ENCODE measurements at places on chromosomes 12 and 14.

DNA sequence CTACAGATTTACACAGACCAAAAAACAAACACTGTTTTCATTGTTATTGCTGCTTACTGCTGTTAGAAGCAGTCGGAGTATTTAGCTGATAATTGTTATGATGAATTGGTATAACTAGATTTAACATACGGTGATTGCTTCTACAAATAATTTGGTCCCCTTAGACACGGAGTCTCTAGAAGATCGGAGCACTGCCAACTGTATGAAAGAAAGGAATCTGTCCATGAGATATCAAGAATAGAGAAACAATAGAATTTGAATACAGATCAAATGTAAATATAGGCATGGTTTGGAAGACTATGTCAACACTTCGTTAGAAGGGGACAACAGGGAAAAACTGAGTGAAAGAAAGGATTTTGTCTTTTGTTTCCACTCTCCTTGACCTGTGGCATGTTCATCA is 110.9 kb downstream of the PPP2R5E start:
- DNase-seq: no peak

GRCh38 chr12:99444859-99445316 is 202.7 kb upstream of the GARIN6 start:
- DNase-seq: no peak

- no peak for DNase-seq
These were observed 39.8 kb upstream of the DIO3 start for GRCh38 chr14:101521473-101521915.

DNA sequence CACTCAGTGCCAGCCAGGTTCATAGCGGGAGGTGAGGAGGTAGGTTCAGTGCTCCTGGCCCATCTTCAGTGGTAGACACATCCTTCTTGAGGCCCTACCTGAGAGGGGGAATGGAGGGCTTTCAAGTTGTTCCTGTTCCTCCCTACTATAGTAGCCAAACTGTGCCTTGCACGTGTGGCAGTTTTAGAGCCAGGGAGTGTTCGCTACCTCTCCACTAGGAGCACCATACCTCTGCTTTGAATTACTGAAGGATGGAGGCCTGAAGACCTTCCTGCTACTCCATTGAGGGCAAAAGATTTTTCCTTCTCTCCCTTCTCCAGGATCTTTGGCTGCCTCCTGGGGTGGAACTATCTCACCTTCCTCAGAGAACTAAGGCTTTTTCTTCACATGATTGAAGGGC is 5.9 kb upstream of the ALG10 start:
- no peak for DNase-seq

- DNase-seq: peak; percentile 79
These were observed at the start of gene KCNMB4 for GRCh38 chr12:70365648-70366518. KCNMB4 (plus strand) TSS chr12:70366290; CDS start chr12:70366735, 445 bp downstream.

DNA sequence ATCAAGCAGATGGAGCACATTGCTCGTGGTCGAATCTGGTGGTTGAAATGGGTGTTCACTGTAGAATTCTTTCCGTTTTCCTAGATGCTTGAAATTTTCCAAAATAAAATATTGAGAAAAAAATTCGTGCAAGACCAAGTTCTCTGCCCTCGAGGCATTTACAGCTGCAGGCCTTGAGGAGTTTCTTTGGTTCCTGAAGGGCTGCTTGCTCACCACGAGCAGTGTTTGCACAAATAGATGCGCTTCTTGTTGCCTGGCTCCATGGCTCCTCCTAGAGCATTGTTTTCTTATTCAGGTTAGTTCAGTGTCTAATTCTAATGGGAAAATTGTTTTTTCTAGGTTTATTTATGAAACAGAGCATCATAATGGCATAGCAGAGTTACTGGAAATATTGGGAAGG is 74.5 kb upstream of the DYNC1H1 start:
- no peak for DNase-seq

- no peak for DNase-seq
These were observed 426.2 kb downstream of the ZFP36L1 start for GRCh38 chr14:68366656-68367055.

DNA sequence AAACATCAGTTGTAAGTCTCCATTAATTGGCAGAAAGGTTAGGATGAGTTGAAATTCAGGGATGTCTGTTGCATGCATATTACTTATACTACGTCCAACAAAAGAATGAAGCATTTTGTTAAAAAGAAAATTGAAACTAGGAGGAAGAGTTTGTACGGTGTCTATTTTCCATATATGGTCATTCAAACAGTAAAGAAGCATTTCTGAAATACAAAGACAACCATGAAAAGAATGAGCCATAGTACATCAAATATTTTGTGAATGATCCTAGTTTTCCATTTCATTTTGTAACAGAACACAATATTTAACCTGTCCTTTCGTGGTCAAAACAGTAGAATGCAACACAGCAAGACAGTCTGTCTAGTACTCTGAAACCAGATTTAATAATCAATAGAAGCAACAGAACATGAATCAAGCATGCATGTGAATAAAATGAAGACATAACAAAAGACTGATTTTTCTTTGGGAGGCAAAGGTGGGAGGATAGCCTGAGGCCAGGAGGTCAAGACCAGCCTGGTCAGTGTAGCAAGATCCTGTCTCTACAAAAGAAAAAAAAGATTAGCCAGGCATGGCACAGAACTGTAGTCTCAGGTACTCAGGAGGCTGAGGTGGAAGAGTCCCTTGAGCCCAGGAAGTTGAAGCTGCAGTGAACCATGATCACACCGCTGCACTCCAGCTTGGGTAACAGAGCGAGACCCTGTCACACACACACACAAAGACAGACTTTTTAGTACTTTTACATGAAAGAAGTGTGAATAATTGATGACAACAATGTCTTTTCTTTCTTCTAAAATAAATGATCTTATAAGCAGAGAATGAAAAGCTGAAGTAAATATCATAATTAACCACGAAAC is 156.0 kb downstream of the LRIG3 start:
- no peak for DNase-seq

DNA sequence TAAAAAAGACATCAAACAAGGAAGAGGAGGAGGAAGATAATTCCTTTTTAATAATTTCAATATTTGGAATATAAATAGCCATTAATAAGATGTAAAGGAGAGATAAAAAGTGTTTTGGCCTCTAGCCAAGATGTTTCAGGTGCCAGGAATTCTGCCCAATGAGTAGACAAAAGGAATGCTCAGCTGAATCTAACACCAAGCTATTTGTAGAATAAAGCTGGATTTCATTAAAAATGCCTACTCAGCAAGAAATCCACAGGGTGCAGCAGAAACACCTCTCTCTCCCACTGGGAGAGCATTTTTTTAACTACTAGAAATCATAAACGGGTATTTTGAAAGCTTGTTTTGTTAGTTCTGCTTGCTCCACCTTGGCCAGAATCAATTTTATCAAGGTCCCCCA is 4.1 kb upstream of the STAB2 start:
- DNase-seq: no peak

DNA sequence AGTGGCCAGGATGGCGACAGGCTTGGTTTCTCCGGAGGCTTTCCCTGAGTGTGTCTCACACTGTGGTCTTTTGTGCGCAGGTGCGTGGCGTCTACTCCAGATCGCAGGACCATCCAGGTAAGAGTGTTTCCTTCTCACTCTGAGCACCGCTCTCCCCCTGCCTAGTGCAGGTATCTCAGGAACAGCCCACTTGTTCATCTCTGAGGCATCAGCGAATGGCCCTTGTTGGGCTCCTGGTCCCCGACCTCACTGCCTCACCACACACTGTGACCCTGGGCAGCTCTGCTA is 781 bp downstream of the ADGRD1 start:
- no peak for DNase-seq

DNA sequence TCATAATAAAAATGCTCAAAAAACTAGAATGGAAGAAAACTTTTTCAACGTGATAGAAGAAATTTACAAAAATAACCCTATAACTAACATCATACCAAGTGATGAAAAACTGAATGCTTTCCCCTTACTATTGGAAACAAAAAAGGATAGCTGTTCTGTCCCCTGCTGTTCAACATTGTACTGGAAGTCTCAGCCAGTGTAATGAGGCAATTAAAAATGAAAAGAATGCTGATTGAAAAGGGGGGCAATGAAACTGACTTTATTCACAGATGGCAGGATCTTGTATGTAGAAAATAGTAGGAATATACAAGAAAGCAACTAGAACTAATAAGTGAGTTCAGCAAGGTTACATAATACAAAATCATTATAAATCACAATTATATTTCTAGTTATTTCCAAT is 337.9 kb upstream of the KITLG start:
- DNase-seq: no peak

DNA sequence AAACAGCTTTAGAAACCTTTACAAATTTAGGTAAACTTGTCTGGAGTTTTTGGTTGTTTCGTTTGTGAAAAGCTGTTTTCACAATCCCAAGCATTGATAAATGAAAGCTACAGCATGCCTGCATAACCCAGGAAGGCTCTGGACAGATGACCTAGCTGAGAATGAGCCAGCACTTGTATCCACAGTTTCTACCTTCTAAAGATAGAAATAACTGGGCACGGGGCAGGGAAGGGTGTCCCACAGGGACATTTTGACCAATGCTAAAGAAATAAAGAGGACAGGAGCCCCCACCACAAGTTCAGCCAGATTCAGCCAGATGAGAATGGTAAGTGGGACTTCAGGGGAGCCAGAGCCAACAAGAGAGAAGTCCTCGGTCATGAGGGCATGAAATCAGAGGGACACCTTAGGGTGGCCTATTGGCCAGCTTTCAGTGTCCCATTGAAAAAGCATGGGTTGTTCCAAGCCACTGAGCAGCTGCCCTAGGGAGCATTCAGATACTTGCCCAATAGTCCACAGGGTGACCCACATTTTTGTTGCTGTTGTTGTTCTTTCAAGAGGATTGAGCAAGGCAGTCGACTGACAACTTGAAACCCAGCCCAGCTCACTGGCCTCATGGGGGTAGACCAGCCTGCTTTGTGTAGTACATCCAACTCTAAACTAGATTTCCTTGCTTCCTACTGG is 140.3 kb upstream of the NUDT4 start:
- no peak for DNase-seq

- peak; percentile 57 for DNase-seq
These were observed 857 bp downstream of the ETNK1 start for GRCh38 chr12:22625762-22626294.

GRCh38 chr14:101833045-101833444 is 71.5 kb downstream of the PPP2R5C start:
- no peak for DNase-seq

DNA sequence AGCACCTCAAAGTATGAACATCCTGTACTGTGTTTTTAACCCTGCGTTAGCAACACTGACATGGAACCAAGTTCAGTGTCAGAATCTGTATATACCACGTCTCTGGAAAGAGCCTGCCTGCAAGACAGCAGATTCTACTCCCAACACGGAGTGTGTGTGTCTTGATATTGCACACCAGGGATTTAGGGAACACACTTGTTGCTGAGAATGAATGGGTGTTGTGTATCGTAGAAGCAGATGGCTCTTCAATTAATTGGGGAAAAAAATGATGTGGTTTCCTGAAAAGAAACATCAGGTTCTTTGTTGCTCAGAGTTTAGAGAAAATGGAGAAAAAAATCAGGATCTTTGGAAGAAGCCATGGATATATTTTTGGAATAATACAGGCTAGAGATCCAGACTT is 170.8 kb downstream of the EGLN3 start:
- no peak for DNase-seq

GRCh38 chr14:77157740-77158139 is 16.1 kb upstream of the ZDHHC22 start:
- DNase-seq: no peak

DNA sequence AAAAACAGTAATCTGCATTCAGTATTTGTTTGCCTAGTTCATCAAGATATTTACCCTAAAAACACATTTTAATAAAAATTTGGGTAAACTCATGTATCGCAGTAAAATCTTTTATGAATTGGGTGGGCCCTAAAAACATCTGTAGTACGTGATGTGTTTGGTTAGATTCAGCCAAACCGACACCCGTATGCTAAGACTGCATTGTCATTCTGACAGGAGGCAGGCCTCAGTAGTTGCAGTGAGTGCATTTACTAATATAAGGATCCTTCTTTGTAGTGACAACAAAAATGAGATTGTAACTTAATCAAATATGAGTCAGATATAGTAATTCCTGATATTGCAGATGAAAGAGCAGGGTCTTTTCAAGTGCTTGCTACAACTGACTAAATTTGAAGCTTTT is 191.8 kb downstream of the SLC16A7 start:
- DNase-seq: no peak

GRCh38 chr14:65846196-65846868 is 433.8 kb downstream of the FUT8 start:
- DNase-seq: no peak

GRCh38 chr14:96624661-96625425 is 122.7 kb downstream of the PAPOLA start:
- DNase-seq: no peak

GRCh38 chr12:4934407-4935035 is 24.8 kb downstream of the KCNA1 start:
- DNase-seq: no peak

- no peak for DNase-seq
These were observed 723 bp downstream of the ATF7 start for GRCh38 chr12:53625373-53625945.

DNA sequence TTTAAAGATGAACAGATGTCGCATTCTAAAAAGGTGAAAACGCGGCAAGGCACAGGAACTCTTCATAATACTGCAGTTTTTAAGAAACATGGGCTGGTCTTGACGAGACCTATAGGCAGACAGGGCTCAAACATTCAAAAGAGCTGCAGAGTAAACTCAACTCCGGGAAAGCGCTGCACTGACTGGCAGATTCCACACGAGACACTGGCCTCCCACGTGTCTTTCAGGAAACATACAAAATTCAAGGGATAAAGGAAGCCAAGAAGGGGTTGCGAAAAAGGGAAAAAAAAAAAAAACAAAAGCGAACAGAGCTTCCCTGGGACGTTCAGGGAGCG is 614 bp upstream of the ARF6 start:
- no peak for DNase-seq

DNA sequence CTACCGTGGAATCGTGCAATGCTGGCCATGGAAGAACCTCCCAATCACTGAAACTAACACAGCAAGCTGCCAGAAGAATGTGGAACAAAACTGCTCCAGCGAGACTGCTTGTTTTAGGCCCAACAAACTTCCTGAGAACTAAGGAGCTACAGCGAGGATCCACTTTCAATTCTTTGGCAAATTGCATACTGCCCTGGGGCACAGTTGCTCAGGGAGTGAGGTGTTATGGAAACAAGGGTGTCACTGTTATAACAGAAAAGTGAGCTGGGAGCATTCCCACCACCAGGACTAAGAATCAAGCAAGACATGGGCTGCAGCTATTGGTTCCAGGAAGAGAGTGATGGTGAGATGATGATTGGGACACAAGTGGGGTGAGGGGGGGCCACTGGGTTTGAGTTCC is 1606.1 kb upstream of the FLRT2 start:
- no peak for DNase-seq

All from BE2C (cell line).